CD4-positive, alpha-beta memory T cell (primary cell): ENCODE measurements at places on chromosomes 2 and 18.

- no peak for DNase-seq
Observed at GRCh38 chr18:58808349-58808748, 56.3 kb upstream of the ZNF532 start.

GRCh38 chr18:50181590-50181989 lies 13.4 kb downstream of the MYO5B start:
- DNase-seq, result no peak

DNA sequence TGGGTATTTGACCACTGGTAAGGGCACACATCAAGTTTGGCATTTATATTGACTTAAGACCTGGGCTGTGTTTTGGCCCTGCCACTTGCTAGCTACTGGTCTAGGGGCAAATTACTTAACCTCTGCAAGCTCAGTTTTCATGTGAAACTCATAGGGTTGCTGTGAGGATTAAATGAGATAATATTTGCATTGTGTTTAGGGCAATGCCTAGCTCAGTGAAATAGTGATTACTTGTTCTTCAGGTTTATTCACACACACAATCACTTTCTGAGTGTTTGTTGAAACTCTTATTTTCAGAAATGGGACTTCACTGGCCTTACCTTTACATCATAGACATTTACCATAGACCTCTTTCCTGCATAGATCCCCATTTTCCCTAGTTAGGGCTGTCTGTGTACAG lies 12.3 kb downstream of the CERS6 start:
- no peak for DNase-seq

DNA sequence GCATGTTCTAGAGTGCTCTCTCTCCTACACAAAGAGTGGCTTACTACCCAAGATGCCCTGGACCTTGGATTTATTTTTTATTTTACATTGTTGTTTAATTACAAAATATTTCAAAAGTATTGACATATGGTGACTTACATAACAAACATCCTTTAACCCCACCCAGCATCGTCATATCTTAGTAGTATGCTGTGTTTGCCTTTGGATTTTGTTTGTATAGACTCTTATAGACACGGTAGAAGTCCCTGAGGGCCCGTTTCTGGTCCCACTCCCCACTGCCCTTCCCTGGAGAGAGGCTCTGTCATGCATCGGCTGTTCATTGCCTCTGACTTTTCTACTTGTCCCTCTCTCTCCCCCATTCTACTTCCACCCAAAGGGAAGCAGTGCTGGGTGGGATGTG lies 112.0 kb downstream of the ZBTB7C start:
- no peak for DNase-seq
